ENCODE measurements at places on chromosomes 7 and 10. TPM values are rescaled to one million over a fixed set of nuclear protein-coding genes. Genes with fewer than 3 reads are reported as not detected.

GRCh38 chr7:151459726-151460473 lies 20.0 kb upstream of the CRYGN start:
- no peak for DNase-seq

Gene EBLN1
- not detected for total RNA-seq

Gene ACSM6
- total RNA-seq = not detected

- no peak for DNase-seq
Observed at GRCh38 chr10:101444058-101444898, 90.3 kb downstream of the BTRC start.

GRCh38 chr7:107463139-107464078 lies 6.4 kb upstream of the GPR22 start:
- DNase-seq = peak; percentile 62

Gene FAM25C
- not detected for total RNA-seq

GRCh38 chr7:31110331-31111108 lies 58.4 kb downstream of the ADCYAP1R1 start:
- DNase-seq = no peak

Gene ADCYAP1R1
- not detected for total RNA-seq

Gene DHTKD1
- 19.6 TPM for total RNA-seq

GRCh38 chr7:143507094-143507518 lies 29.4 kb downstream of the TAS2R41 start:
- no peak for DNase-seq

Gene NSUN6
- total RNA-seq = 19.0 TPM

Gene SOSTDC1
- total RNA-seq = not detected

- peak; percentile 22 for DNase-seq
Observed at GRCh38 chr10:43872644-43873043, 224.0 kb upstream of the ZNF32 start.

DNA sequence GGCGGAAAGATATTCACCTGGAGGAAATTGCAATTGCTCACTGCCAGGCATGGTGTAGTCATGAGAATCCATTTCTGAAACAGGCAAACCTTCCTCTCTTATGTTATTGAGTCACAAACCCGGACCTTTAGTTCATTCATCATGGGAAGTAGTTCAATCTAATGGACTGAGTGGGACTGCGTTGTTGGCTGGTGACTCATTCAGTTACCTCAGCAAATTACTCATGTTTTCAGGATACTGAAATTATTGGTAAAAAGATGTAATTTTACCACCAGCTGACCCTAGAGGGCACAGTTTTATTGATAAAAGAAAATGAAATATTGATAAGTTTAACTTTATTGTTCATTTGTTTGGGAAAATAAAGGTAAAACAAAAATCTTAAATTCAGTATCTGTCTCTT lies 1194.4 kb upstream of the SORCS1 start:
- no peak for DNase-seq

GRCh38 chr7:75798770-75799169 lies 14.8 kb downstream of the CCL24 start:
- no peak for DNase-seq

Gene GPR37
- total RNA-seq = not detected

- DNase-seq = no peak
Observed at GRCh38 chr7:45578022-45578421, 3.9 kb downstream of the ADCY1 start.

Gene MGMT
- total RNA-seq = 17.0 TPM

- DNase-seq = no peak
Observed at GRCh38 chr7:77933394-77933793, 134.8 kb downstream of the PHTF2 start.

- no peak for DNase-seq
Observed at GRCh38 chr10:32393911-32394310, 47.0 kb upstream of the EPC1 start.

Gene IL2RA
- 832 TPM for total RNA-seq

Gene PTF1A
- not detected for total RNA-seq

- DNase-seq = no peak
Observed at GRCh38 chr7:13880789-13881188, 108.7 kb downstream of the ETV1 start.

GRCh38 chr7:103538964-103539709 lies 93.1 kb upstream of the SLC26A5 start:
- DNase-seq = no peak

DNA sequence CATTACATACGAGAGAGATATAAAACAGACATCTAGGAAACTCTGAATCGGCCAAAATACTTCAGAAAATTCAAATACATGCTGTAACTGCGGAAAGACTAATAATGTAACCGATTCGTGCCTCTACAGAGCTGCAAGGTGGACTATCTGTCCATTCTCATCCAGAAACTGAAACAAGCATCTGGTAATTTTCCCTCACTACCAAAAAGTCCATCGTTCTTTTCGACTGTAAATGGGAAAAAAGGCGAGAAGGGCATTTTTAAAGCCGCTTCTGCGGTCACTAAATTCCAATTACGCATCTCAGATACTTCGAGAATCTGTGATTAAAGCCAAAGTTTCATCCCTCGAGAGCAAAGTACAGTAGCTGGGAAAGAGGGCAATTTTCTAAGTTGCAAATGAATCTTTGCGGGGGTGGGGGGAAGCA lies 1.3 kb downstream of the OGA start:
- DNase-seq = no peak

Gene ZNF398
- 13.2 TPM for total RNA-seq

DNA sequence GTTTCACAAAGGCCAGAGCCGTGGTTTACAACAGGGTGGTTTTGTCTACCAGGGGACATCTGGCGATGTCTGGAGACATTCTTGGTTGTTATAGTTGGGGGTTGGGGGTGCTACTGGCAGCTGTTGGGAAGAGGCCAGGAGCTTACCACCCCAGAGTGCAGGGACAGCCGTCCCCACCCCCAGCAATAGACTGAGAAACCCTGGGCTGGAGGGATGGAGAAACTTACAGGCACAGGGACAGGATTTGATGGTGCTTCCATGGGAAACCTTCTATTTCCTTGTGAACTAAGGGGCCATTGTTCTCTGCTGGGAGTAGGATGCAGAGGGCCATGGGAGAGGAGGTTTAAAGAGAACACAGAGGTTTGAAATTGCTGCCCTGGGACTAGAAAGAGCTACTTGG lies 10.9 kb downstream of the ADCK2 start:
- no peak for DNase-seq

GRCh38 chr10:70601746-70602145 lies 795 bp downstream of the PRF1 start:
- DNase-seq = peak; percentile 60

- DNase-seq = no peak
Observed at GRCh38 chr10:1255118-1255517, 198.9 kb downstream of the WDR37 start.

GRCh38 chr10:103666087-103666761 lies 172.7 kb downstream of the NEURL1 start:
- DNase-seq = no peak

DNA sequence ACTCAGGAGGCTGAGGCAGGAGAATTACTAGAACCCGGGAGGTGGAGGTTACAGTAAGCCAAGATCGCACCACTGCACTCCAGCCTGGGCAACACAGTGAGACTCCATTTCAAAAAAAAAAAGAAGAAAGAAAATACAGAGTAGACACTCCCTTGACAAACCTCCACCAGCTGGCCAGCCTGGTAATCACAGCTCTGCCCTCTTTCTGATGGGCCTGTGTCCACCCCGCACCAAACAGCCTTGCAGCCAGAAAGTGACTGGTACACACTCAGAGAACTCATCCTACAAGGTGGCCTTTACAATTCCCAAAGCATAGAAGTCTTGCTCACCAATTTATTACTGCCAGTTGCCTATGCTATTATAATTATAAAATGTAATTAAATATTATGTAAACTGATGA lies 66.6 kb downstream of the COBL start:
- no peak for DNase-seq

Gene FAM25A
- not detected for total RNA-seq

Gene RNF133
- total RNA-seq = not detected

Gene CH25H
- total RNA-seq = not detected

DNA sequence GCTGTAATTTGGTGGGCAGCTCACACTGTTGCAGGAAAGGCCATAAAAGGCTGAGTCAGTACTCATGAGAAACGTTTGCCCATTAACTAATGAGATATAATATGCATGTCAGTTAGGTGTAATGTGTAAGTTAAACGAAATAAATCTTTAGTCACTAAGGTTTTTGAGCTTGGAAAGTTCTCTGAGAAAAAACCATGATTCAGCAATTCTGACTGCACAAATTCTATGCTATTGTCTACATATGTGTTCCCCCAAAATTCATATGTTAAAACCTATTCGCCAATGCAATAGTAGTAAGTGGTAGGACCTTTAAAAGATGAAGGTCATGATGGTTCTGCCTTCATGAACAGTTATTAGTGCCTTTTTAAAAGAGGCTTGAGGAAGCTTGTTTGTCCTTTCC lies 559.7 kb upstream of the LRRTM3 start:
- no peak for DNase-seq

- DNase-seq = no peak
Observed at GRCh38 chr7:107080533-107080932, 36.0 kb downstream of the PRKAR2B start.

DNA sequence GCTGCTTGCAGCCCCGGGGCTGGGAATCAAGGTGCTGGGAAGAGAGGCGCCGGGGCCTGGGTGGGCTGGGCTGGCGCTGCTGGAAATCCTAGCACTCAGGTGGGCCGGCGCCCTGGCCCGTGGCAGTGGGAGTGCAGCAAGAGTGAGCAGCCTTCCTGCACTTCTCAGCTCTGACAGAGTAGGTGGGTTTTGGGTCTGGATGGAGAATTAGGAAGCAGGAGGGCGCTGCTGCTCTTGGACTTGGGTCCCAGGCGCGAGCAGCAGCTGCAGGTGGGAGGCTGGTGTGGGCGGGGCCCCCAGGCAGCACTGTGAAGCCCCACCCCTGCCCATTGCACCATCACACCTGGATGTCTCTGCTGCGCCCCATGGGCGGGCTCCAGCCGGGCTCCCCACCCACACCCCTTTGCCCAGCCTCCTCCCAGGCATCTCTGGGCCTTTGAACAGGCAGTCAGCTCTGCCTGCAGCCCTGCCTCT lies 6.0 kb downstream of the BRI3 start:
- DNase-seq = no peak

- no peak for DNase-seq
Observed at GRCh38 chr7:27997188-27997707, 183.3 kb downstream of the JAZF1 start.

Gene CNOT4
- total RNA-seq = 26.5 TPM

Gene CALD1
- not detected for total RNA-seq

DNA sequence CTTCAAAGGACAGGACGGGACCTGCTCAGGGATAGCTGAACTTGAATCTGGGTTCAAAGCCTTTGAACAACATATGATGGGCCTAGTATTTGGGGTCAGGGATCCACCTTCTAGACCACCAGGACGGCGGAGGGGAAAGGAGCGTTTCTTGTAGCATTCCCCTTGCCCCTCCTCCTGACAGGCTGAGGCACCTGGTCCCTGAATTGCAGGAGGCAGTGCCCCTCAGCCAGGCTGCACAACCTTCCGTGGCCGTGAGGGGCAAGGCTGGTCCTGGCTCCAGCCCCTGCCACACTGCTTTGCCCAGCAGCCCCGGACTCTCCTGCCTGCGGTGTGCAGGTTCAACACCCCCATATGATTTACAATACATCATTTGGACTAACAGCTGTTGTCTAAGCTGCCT lies 58.1 kb downstream of the INSIG1 start:
- DNase-seq = no peak

GRCh38 chr7:40571796-40572195 lies 437.0 kb downstream of the SUGCT start:
- DNase-seq = no peak

DNA sequence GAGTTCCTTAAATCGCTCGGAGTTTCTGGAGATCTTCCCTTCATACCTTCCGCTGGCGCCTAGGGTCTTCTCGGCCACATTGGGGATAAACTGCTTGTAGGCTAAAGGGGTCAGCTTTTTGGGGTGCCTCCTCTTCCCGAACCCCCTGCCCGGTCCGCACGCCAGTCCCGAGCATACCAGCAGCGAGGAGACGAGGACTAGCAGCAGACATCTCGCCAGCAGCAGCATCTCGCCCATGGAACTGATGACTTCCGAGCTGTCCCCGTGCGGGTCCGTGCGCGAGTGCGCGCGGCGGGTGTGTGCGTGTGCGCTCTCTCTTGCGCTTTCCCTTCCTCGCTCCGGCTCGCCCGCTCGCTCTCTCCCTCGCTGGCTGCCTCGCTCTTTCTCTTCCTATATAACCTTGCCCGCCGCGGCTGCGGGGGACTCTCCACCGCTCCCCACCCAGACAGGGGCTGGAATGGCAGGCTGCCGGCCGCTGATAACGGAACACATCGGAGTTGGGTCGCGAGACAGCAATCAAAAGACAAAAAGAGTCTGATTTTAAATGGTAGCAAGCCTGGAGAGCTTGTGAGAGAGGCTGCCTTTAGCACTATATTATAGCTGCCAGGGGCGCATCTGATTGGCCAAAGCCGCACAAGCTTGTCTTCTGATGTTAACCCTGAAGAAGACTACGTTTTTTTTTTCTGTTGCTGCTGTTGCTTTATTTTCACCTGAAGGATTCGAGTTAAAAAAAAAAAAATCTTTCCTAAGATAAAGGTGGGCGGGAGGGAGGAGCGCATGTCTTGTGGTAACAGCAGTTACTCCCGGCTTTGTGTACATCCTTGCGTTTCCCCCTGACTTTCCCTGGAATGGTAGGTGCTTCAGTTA lies at the start of gene SHH:
Gene SHH, minus strand, starts transcription at position 569 of the 867 bp plus-strand sequence. Its CDS starts 341 bp downstream, at position 228.
- no peak for DNase-seq

- no peak for DNase-seq
Observed at GRCh38 chr7:21463524-21463923, 35.6 kb downstream of the SP4 start.

GRCh38 chr7:92987538-92987937 lies 130.2 kb downstream of the SAMD9 start:
- no peak for DNase-seq

GRCh38 chr7:116380025-116380424 lies 119.5 kb upstream of the CAV2 start:
- no peak for DNase-seq

Gene ELOVL3
- not detected for total RNA-seq

Gene TCAF2
- 20.8 TPM for total RNA-seq

Gene PRF1
- total RNA-seq = 433 TPM

- no peak for DNase-seq
Observed at GRCh38 chr7:92231-92674, 100.1 kb upstream of the FAM20C start.

Gene CUBN
- 0.56 TPM for total RNA-seq

GRCh38 chr7:123401295-123401694 lies 133.1 kb downstream of the IQUB start:
- DNase-seq = no peak

DNA sequence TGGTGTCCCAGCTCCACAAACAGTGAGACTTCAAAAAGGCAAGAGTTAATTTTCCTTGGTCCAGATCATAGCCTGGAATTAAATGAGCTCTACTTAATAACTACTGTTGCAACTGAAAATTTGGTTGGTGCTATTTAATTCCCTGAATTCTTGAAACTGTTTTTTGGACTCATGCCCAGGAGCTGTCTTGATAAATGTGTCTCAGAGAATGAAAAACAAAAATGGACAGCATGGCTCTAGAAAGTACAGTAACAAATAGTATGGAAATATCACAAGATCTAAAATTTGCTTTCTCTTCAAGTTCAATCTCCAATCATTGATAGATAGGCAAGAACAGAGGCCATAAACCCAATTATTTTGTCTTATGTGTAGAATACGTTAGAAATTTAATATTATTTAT lies 42.5 kb downstream of the CCDC71L start:
- DNase-seq = no peak

Gene EGFR
- not detected for total RNA-seq

- DNase-seq = no peak
Observed at GRCh38 chr10:5079836-5080235, 14.4 kb upstream of the AKR1C3 start.

Gene GNAT3
- not detected for total RNA-seq

- DNase-seq = no peak
Observed at GRCh38 chr10:72315611-72316385, 38.9 kb downstream of the DNAJB12 start.

- no peak for DNase-seq
Observed at GRCh38 chr7:74290981-74291441, 1.8 kb downstream of the CLIP2 start.
